ENCODE measurements at places on chromosomes 12 and 14. TPM values are rescaled to one million over a fixed set of nuclear protein-coding genes. Genes with fewer than 3 reads are reported as not detected.

GRCh38 chr14:53534841-53535240 is 381.7 kb upstream of the DDHD1 start:
- DNase-seq = no peak

DNA sequence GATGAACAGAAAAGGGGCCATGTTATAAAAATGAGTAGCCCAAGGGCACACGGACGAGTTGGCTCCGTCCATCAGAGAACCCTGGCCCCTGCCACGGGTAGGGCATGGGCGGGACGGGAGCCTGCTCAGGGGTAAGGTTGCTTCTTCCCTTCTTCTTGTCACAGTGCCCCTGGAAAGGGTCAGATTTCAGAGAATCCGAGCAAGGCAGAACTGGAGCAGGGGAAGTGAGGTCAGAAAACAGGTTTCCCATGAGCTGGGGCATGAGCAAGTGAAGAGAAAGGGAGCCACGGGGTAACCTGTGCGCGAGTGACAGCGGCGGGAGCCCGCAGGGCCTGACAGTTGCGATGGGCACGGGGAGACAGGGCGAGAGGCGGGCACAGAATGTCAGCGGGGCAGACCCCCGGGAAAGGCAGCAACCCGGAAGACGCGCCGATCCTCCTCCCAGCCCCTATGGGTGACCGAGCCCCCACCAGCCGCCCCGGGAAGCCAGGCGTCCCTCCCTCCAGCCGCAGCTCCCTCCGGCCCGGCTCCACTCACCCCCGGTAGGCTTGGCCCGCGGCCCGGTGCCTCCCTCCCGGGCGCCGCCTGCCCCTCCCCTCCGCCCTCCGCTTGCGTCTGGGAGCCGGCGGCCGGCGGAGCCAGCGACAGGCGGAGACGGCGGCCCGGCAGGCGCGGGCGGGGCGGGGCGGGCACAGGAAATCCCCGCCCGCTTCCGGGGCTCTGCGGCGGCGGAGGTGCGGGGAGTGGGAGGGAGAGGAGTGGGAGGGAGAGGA is at the start of gene ZNF641:
Gene ZNF641, minus strand, starts transcription at position 671 of the 773 bp plus-strand sequence. CDS start 2,829 bp downstream, outside the sequence.
- DNase-seq = peak; percentile 84

- DNase-seq = no peak
Measured at GRCh38 chr12:53289891-53290290, 5.5 kb upstream of the PFDN5 start.

DNA sequence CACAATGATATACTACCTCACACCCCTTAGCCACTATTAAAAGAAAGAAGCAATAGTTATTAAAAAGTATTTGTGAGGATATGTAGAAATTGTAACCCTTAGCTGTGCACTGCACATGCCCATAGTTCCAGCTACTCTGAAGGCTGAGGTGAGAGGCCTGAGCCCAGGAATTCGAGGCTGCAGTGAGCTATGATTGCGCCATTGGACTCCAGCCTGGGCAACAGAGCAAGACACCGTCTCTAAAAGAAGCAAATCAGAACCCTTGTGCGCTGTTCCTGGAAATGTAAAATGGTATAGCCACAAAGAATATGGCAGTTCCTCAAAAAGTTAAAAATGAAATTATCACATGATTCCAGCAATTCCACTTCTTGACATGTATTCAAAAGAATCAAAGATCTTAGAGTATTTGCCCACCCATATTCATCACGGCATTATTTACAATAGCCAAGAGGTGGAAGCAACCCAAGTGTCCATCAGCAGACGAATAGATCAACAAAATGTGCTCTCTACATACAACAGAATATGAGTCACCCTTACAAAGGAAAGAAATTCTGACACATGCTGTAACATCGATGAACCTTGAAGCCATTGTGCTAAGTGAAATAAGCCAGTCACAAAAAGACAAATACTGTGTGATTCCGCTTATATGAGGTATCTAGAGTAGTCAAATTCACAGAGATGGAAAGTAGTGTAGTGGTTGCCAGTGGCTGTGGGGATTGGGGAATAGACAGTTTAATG is 23.7 kb upstream of the YLPM1 start:
- DNase-seq = no peak

CMA1 gene
- not detected for total RNA-seq

KRT2 gene
- not detected for total RNA-seq

ORAI1 gene
- 20.1 TPM for total RNA-seq

GRCh38 chr12:45302621-45303369 is 86.9 kb downstream of the ANO6 start:
- DNase-seq = no peak

DNA sequence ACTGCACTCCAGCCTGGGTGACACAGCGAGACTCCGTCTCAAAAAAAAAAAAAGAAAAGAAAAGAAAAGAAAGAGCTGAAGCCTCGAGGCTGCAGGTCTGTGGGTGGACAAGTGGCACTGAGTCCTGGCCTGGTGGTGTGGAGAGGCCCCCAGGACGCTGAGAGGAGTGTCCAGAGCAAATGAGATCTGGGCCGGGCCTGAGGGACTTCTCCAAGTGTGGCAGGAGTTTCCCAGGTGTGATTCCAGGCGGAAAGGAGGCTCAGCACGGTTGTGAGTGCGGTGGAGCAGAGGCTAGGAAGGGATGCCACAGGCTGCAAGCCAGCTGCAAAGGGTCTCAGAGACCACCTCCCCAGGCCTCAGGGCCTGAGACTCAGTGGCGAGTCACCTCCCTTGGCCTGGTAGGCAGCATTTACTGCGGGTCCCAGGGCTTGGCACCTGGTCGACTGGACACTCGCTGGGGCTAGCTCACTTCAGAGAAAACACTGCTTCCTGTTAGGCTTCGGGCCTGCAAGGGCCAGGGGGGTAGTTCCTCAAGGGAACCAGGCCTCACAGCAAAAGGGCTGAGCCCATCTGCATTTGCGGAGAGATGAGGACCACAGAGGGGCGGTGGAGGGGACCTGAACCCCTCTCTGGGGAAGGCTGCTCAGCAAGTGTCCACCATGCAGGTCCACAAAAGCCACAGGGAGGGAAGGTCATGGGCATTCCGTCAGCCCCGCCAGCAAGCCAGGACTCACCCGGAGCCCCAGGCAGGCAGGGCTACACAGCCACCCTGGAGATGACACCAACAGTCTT is 11.7 kb downstream of the TTC7B start:
- DNase-seq = no peak

DNA sequence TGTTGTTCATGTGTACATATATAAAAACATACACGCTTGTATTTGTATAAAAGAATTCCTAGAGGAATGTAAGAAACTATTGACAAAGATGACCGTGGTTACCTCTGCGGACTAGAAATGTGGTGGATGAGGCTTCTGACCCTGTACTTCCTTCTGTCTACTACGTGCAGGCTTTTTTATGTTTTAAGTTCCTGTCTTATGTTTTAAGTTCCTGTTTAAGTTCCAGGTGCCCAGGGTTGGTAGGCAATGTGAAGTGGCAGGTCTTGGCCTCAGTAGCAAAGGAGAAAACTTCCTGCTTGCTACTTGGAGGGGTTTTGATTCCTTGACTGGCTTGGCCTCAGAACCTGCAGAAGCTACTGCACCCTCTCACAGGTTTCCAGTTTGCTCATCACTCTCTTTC is 11.6 kb downstream of the POMT2 start:
- no peak for DNase-seq

PMCH gene
- not detected for total RNA-seq

- DNase-seq = no peak
Measured at GRCh38 chr12:131112021-131112420, 158.3 kb downstream of the ADGRD1 start.

DNA sequence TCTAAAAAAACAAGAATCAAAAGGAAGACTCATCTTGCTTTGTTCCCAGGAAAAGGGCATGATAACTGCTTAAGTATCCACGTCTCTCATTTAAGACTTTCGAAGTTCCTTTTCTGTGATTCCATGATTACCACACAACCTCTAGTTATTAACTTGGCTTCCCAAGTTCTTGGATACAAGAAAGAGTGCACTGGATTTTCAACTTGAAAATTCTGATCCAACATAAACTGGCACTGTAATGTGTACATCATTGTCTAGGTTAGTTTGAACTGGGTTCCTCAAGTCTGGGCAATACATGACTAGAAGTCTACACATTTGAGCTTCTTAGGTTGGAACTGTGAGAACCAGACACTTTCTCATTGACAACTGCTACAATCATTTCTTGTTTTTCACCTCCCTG is 1.6 kb downstream of the KLHL28 start:
- peak; percentile 18 for DNase-seq

COX14 gene
- 54.3 TPM for total RNA-seq

GRCh38 chr14:102806447-102806846 is 29.2 kb downstream of the TRAF3 start:
- DNase-seq = no peak

All from OCI-LY7 (cell line).